Fibroblast of skin of back (primary cell): ENCODE measurements at places on chromosomes 5 and 9.

DNA sequence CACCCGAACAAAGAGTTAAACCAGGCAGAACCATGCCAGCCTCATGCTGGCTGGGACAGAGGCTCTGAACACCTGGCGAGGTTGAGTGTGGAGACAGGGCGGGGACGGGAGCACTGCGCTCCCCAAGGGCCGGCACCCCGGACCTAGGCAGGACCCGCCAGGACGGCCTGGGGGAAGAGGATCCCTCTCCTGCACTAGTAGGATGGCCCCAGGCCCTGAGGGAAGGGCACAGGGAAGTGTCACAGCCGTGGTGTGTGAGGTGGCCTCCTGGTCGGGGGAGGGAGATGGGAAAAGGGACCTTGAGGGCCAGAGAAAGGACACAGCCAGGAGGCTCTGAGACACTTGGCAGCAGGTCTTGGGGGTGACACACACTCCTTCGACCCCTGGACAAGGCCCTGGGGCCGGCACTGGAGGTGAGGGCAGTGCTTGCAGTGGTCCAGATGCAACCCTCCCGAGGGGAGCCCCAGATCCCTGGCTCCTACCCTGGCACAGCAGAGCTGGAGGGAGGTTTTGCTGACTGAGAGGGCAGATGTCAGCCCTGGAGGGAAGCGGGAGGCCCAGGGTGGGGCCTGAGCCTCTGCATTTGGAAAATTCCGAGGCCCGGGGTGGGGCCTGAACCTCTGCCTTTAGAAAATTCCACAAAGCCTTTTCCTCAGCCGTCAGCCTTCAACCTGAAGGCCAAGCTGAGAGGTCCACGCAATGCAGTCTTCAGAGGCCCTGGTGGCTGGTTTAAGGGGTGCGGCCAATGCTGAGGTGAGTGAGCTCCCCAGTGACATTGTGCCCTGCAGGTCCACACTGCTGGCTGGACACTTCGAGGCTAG lies 24.8 kb upstream of the TERT start:
- DNase-seq = no peak

DNA sequence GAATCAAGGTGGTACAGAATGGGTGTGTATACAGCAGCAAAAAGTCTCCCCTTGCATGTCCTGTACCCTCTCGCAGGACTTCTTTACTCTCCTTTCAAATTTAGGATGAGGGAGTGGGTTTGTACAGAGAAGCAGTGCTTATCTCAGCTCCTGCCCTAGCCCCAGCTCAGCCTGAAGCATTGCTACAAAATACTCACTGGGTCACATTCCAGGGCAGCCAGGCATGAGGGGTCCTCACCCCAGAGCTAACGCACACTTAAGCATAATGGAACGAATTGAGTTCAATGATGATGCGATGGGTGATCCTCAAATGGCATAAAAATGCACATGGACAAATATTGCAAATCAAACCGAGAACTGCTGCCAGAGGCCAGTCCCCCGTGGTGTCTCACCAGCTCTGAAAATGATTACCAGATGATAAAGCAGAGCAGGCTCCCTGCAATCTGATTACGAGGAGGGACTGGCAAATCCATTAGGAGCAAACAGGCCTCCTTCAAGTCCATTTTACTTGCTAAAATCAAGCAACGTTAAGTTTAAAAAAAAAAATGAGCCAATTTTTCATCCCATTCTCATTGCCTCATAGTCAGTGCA lies 231.6 kb upstream of the TAS2R1 start:
- DNase-seq = peak; percentile 30

GRCh38 chr5:76638479-76638878 lies 15.3 kb upstream of the F2RL2 start:
- no peak for DNase-seq

DNA sequence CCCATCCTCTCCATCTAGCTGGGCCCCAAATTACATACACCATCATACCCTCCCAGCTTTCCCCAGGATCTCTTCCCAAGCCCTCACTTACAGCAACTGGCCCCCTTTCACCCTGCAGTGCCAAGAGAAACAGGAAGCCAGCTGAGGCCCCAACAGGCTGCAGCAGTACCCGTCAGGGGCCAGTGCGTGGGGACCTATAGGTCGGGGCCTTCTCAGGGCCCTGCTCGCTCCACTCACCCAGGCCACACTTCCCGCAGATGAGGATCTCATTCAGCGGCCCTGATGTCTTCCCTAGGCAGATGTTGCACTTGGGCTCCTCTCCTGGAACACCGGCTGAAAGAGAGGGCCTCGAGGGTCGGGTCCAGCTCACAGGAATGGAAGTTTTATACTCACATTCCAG lies 6.8 kb downstream of the PHF19 start:
- no peak for DNase-seq

GRCh38 chr9:133248726-133249295 lies 26.2 kb downstream of the ABO start:
- no peak for DNase-seq

- DNase-seq = no peak
These were observed 13.1 kb upstream of the NFIB start for GRCh38 chr9:14327036-14327435.

GRCh38 chr9:127972236-127972871 lies 8.4 kb downstream of the EEIG1 start:
- no peak for DNase-seq

GRCh38 chr9:24602693-24603352 lies 57.1 kb upstream of the IZUMO3 start:
- DNase-seq = peak; percentile 11

GRCh38 chr5:125152044-125152443 lies 405.6 kb upstream of the ZNF608 start:
- DNase-seq = no peak

GRCh38 chr5:142807372-142807911 lies 37.3 kb downstream of the ARHGAP26 start:
- DNase-seq = no peak

DNA sequence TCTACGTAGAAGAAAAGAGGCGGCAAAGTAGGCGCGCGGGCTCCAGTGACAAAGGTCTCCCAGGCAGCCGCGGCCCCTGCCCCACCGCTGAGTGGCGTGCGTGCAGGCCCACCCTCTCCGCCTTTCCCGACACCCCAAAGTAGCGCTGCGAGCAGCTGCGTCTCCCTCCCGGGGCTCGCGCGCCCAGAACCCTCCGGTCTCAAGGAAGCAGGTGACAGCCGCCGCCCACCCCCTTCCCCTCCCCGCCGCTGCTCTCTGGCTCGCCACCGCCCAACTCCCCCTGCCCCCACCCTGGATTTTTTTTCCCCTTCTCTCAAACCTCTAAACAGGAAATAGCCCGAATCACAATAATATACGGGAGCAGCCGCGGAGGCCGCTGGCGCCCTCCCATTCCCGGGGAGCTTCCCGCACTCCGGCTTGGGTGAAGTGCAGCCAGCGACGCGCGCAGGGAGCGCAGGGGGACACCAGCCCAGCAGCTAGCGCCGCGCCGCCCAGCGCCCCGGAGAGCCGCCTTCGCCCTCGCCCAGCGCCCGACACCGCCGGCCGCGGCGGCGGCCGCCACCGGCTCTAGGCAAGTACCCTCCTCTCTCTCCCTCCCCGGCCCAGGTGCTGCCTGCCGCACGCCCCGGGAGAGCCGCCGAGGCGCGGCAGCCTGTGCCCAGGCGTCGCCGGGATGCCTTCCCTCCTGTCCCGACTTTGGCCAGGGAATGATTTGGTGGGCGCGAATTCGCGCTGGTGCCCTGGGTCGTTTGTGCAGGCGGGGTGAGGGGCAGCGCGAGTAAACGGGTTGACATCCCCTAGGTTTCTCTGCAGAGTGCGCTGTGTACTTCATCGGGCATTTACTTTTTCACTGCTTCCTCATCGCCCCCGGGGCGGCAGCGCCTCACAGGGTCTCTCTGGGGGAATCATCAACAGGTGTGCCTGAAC lies 52.7 kb upstream of the TJP2 start:
- peak; percentile 35 for DNase-seq

- DNase-seq = no peak
These were observed 46.1 kb downstream of the PRR16 start for GRCh38 chr5:120510098-120510637.
